ENCODE measurements at places on chromosomes 7 and 10.

- DNase-seq = no peak
These were observed 317.9 kb upstream of the NFE2L3 start for GRCh38 chr7:25834050-25834449.

- no peak for DNase-seq
These were observed 55.4 kb downstream of the TNS3 start for GRCh38 chr7:47526466-47526865.

- DNase-seq = no peak
These were observed 19.4 kb upstream of the CDC14C start for GRCh38 chr7:48904975-48905374.

GRCh38 chr10:113360870-113361269 is 192.0 kb upstream of the HABP2 start:
- DNase-seq = no peak

DNA sequence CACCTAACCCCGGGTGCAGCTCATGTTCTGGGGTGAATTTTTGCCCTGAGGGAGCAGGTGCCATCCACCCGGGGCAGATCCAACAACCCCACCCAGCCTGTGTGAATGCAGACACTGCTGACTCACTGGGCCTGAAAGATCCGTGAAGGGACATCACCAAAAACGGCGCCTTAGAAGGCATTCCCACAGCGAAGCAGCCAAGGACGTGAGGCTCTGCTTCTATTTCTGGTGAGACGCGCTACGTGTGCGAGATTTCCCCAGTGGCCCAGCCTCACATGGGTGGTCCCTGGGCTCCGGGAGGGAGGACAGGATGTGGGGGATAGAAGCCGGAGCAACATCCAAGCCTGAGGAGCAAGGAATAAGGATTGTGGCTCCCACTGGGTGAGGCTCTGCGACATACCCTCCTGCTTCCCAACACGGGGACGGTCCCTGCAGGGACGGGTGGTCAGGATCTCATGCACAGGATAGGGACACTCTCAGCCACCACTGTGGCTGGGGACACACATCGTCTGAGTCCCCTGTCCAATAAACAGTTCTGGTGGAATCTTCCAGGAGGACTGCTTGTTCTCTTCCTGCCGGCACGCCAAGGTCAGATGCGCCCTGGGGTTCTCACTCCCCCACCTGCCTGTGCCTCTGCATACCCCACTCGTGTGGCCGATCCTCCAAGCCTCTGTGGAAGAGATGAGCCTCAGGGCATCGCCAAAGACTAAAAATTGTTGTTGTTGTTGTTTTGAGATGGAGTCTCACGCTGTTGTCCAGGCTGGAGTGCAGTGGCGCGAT is 70.2 kb downstream of the ZRANB1 start:
- no peak for DNase-seq

DNA sequence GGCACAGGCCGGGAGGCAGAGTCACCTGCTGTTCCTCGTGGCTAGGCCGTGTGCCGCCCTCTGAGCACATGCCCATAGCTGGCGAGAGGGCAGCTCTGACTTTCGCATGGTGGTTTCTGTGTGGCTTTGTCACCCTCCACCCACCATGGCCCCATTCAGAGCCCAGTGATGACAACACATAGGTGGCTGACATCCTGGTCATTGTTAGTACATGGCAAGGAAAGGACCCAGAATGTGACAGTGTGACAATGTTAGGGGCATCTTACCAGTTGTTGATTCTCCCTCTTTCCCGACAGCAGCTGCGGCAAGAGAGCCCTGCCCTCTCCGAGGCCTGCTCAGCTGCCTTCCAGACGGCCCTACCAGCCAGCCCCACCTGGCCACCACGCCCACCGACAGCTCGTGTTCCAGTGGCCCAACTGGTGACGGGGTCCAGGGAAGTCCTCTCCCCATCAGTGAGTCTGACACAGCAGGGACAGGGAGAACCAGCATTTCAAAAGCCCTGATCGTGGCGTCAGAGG is 52.2 kb downstream of the ZNF467 start:
- DNase-seq = peak; percentile 22

DNA sequence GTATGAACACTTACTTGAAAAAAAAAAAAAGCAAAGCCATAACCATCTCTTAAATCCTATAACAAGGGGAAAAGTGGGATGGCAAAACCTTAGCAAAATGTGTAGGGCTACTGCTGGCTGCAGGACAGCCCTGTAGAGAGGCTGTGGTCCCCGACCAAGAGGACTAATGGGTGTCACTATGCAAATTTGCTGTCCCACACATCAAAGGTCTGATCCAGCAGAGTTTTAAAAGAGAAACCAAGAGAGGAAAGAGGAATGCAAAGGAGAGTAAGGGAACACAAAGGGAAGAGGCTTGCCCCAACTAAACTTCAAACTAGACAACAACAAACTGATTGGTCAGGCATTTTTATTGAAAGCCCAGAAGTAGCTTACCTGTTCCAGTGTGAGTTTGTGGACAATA is 3.1 kb upstream of the ZNRF2 start:
- DNase-seq = no peak

DNA sequence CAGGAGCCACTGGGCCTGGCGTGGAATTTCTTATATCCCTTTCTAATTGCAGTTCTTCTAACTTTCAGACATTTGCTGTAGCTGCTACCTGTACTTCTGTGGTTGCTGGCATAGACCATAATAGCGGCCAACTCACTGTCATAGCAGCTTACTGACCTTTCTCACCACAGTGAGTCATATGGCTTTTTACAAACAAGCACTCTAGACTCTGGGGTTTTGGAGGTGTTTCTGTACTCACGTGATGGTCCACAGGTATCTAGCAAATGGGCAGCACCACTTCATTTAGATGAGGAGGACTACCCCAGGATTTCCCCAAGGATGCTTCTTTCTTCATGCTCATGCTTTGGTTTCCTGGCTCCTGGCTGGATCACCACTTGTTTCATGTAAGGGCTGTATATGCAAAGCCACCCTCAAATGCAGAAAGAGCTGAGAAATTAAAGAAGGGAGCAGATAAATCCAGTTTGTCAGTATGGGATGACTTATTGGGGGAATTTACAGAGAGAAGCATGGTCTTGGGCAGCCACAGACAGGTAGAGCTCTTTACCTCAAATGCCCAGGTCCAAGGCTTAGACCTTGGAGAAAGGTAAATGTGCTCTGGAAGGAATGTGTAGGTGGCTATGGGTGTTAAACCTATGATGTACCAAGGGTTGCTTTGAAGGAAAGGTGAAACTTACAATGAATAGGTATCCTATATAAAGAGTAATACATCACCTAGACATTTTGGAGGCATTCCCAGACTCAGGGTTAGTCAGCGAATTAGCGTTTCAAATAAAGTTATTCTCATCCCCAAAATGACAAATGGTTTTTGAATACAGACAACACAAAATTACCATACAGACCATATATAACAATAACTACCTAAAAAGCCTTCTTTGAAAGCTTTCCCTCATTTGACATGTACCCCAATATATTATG is 15.9 kb upstream of the SLC25A16 start:
- DNase-seq = no peak

GRCh38 chr10:69468751-69469089 is 17.5 kb downstream of the TSPAN15 start:
- no peak for DNase-seq

- no peak for DNase-seq
These were observed 67.3 kb upstream of the GRB10 start for GRCh38 chr7:50849991-50850390.

Data from stimulated activated CD8-positive, alpha-beta memory T cell treated with anti-CD3 and anti-CD28 coated beads, Interleukin-4, amount 100 ng/mL, for 48 hours (primary cell).